ENCODE measurements at places on chromosomes 11 and 22.

DNA sequence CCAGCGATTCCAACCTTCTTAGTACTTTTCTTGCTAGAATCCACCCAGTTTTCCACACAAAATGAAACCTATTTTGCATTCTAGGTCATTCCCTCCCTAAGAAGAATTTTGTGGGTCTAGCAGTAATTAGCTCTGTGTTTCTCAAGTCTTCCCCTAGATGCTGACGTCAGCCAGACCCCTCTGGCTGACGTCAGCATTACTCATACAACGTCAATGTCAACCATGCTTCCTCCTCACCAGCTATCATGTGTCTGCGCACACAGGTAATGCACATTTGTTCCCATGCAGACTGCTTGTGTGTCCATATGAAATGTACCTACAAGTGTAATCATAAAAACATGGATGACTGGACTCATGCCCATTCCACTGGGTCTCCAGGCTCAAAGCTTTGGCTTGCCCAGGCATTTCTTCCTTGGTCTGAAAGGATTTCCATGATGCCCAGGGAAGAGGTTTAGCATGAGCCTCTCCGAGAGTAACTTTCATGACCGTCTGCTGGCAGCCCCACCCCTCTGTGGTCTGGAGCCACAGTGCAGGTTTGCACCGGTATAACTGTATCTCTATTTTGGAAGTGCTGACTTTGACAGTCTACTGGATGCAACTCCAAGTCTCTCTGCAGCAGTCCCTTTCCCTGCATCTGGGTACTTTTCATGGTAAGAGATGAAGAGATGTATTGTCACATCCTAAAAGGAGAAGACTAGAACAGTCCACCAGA is 58.6 kb downstream of the DSCAML1 start:
- DNase-seq = no peak

DNA sequence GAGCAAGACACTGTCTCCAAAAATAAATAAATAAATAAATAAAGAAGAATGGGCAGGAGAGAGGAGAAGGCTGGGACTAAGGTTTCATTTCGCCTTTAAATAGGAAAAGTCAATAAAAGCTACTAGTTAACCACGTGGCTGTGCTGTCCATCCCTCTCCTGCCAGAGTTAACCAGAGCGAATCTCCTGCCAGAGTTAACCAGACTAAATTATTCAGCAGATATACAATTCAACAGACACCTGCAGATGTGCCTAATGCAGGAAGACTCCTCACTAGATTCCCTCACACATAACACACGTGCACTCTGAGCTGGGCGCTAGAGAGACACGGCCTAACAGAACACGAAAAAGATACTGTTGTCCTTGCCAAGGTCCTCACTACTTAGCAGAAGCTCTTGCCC is 156.1 kb downstream of the IGLL1 start:
- DNase-seq = no peak

GRCh38 chr11:106668147-106668546 is 350.1 kb downstream of the GUCY1A2 start:
- no peak for DNase-seq

- no peak for DNase-seq
Measured at GRCh38 chr22:27650572-27650971, 151.0 kb downstream of the MN1 start.

DNA sequence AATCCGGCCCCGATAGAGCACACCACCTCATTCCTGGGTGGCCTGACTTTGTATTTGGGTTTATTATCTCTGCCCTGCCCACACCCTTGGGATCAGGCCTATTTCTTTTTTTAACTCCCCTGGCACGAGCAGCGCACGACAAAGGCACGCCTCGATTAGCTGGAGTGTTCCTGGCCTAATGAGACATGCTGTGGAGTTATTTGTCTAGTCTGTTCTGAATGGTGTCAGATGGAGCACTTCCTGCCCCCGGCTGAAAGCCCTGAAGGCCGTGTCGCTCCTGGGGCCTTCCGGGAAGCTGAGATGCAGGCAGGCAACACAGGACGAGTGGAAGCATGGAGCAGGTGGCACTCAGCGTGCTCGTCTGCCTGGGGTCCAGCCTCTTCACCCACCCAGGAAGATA is 47.1 kb downstream of the LARGE1 start:
- no peak for DNase-seq
